Hematopoietic multipotent progenitor cell treated with erythropoietin and hydrocortisone succinate and interleukin-3 and kit ligand, for 17 days (in vitro differentiated cells): ENCODE measurements at places on chromosomes 1 and 21.

- no peak for DNase-seq
Measured at GRCh38 chr1:84062496-84062895, 63.6 kb upstream of the TTLL7 start.

GRCh38 chr1:58981392-58981791 is 197.5 kb upstream of the JUN start:
- DNase-seq: no peak

- DNase-seq: no peak
Measured at GRCh38 chr1:147292631-147293251, 50.3 kb downstream of the CHD1L start.

DNA sequence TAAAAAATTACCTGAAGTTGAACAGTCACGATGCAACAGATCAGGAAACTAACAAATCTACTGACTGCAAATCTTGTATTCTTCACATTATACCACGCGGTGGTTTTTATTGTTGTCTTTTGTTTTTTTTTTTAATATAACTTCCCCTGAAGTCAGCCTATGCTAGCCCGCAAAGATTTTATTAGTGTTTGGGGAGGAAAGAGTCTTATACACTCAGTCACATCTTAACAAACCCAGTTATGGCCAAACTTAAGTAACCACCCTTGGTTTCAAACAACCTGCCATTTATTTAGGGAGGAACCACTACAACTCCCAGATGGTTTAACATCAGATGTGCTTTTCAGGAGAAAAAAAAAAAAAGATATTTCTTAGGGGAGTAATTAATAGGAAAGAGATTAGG is 15.2 kb upstream of the GPR161 start:
- DNase-seq: no peak

GRCh38 chr1:220810963-220811362 is 24.2 kb downstream of the MTARC1 start:
- DNase-seq: no peak

GRCh38 chr1:245512181-245512888 is 357.6 kb downstream of the KIF26B start:
- no peak for DNase-seq

- DNase-seq: no peak
Measured at GRCh38 chr1:14064649-14065442, 364.9 kb downstream of the PRDM2 start.
